ENCODE measurements at places on chromosomes 5 and 9.

GRCh38 chr9:128022886-128023285 lies 42.1 kb upstream of the EEIG1 start:
- DNase-seq = no peak

- no peak for DNase-seq
Observed at GRCh38 chr9:100428871-100429654, 2.1 kb downstream of the MSANTD3 start.

DNA sequence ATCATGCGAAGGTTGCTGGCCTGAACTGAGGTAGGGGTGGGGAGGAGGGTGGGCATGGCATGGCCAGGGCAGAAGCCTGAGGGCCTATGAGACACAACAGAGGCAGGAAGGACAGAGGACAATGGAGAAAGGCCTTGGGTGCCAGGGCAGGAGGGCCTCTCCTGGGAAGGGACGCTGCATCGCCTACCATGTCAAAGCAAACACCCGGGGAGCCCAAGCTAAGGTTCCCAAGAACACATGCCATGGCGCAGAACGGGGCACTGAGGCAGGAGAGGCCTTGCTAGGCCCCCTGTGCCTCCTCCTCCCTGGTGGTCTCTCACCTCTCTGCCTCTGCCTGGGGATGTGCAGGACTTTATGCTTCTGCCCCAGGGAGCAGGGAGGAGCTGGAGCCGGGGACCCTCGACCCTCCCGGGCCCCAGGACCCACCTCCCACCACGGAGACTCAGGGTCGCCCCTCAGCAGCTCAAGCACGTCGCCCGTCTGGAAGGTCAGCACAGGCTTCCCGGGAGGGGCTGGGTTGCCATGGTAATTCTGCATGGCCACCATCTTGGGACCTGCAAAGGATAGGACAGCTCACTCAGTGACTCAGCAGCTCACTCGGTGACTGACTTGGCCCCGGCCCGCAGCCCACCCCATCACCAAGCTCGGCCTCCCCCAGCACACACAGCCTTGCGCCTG lies 40.3 kb upstream of the SARDH start:
- no peak for DNase-seq

DNA sequence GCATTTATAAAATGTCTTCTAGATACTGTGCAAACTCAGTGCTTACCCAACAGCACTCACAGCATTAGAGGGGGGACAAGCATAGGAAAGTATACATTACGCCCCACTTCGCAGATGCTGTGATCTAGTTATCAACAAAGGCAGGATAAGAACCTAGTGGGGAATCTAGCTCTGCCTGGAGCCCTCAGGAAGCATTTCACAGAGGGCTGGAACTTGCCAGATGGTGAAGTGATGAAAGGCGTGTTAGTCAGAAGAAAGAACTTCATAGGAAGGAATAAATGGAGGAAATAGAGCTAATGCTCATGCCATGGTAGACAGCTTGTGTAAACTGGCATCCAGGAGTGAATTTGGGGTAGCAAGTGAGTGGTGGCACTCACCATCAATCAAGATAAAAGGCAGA lies 25.8 kb downstream of the DIRAS2 start:
- no peak for DNase-seq

- no peak for DNase-seq
Observed at GRCh38 chr5:124195411-124195810, 551.0 kb downstream of the ZNF608 start.

DNA sequence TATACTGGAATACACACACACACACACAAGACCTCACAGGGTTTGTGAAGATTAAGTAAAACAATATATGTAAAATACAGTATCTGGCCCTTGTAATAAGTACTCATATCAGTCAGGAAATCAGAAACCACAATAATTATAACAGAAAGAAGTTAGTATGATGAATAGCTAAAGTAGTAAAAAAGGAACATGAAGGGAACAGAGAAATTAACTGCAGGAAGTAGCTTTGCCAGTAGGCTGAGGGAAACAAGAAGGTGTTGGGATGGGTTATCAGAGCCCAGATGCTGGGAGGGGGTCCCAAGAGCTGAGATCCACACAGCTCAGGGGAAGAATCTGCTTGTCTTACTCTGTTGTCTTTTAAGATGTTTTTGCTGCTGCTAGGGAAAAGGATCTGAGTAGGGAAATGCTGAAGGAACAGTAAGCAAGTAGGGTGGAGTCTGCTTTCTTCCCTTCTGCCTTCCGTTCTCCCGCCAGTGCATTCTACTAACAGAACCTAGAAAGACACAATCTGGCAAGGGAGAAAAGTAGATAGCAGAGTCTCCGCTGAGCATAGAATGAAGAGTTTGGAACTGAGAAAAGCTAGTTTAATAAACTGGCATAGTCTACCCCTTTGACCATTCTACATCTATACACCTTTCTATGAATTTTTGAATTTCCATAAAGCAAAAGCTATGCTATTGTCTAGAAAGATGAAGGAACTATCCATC lies 55.3 kb upstream of the ALDH1A1 start:
- DNase-seq = no peak

DNA sequence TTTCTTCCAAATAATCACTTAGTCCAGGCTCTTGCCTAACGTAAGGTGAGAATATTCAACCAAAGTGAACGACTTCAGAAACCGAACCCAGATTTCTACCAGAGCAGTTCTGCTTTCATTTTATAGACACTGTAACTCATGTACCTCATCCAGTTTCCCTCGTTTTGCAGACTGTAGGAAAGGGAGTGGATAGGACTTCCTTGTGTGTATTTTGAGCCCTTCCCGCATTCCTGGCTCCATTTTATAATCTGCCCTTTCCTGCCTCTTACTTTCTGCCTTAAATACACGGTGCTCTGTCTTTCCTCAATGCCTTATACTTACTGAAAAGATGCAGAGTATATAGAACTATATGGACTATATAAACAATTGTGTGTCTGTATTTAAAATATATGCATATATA lies 20.8 kb downstream of the MINAR2 start:
- DNase-seq = no peak

- no peak for DNase-seq
Observed at GRCh38 chr5:35335752-35336151, 105.5 kb upstream of the PRLR start.

- DNase-seq = no peak
Observed at GRCh38 chr5:120252839-120253238, 211.3 kb upstream of the PRR16 start.

DNA sequence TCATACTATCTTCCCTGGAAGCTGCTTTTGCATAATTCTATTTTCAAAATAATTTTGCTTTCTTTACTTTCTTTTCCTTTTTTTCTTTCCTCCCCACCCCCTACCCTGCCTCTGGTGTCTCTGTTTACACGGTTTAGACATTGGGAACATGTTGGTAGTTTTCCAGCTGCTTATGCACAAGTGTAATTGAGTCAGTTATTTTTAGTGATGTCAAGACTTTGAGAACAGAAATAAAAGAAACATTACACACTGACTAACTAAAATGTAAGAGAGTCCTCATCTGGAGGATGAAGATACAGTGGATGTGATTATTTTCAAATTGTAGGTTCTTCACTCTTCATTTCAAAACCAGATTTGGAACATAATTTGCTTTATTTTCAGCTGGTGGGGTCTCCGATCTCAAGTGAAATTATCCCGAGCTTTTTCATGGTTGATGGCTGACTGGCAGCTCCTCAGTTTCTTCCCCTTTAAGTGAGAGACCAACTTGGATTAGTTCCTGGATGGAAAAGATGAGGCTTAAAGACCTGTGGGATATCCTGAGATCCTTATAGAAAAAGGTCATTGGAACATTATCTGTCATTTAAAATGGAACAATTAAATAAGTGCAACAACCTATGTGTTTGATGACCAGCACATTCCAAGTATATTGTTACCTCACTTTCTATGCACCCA lies 154.4 kb upstream of the ZNF462 start:
- DNase-seq = no peak

DNA sequence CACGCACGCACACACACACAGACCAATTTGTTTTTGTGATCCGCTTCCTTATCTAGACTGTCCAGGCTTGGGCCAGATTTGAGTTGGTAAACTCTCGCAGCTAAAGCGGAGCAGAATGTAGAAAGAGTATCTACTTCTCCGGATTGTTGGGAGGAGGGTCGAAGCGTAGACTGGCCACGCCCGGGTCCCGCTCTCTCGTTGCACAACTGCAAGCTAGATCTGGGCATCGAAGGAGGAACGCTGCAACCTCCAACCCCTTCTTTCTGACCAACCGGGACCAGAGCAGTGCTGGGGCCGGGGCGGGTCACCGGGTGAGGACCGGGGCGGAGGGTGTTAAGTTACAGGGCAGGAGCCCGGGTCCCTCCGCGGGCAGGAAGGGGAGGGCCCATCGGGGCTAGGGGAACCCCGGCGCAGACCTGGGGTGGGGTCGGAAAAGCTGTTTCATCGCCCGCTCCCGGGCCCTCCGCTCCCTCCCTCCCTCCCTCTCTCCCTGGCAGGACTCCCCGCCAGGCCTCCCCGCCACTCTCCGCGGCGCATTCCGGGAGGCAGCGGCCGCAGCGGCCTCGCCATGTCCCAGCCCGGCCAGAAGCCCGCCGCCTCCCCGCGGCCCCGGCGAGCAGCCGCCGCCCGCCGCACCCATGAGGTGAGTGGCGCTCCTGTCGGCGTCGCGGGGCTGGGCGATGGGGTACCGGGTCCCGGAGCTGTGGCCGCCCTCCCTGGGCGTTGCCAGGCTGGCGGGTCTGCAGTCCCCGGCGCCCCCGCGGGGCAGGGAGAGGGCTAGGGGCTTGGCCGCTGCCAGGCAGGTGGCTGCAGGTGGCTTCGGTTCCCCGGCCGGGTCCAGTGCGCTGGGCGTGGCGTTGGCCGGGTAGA lies at the start of gene CAST:
CAST (plus strand) TSS at position 522 of the 870 bp plus-strand sequence; CDS start at position 569, 47 bp downstream.
- DNase-seq = peak; percentile 69

GRCh38 chr5:67793418-67793817 lies 422.1 kb upstream of the PIK3R1 start:
- no peak for DNase-seq

- no peak for DNase-seq
Observed at GRCh38 chr9:96661711-96662110, 6.6 kb upstream of the PRXL2C start.

GRCh38 chr5:43038496-43038989 lies 1.6 kb downstream of the ANXA2R start:
- DNase-seq = no peak

DNA sequence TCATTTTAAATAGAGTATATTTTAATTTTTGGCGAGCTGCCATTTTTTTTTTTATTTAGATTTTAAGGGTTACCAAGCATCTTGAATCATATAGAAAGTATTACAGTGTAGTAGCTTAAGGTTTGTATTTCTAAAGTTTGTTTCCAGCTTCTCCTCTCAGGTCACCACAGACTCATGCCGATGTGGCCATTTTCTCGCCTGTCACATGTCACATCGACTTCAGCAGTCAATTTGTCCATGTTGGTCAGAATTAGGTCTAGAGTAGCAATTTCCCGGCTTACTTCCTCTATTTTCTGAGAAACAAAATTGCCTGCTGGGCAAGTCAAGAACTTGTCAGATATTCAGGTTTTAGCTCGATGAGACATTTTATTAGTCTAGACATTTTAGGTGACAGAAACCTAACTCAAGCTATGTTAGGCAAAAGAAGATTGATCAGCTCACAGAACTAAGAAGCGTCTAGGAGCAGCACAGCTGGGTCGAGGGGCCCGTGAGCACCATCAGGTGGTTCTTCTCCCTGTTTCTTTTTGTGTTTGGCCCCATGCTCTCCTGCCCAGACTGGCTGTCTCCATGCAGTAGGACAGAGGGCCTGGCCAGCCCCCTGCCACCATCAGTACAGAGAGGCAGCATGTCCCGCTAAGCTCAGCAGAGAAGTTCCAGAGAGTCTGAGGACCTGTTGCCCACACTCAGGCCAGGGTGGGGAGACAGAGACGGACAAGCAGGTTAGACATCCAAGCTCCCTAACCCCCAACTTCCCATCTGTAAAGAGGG lies 48.4 kb upstream of the AFAP1L1 start:
- no peak for DNase-seq

- no peak for DNase-seq
Observed at GRCh38 chr9:6105738-6106137, 90.3 kb upstream of the RANBP6 start.

GRCh38 chr5:82295959-82296531 lies 17.9 kb upstream of the RPS23 start:
- no peak for DNase-seq

DNA sequence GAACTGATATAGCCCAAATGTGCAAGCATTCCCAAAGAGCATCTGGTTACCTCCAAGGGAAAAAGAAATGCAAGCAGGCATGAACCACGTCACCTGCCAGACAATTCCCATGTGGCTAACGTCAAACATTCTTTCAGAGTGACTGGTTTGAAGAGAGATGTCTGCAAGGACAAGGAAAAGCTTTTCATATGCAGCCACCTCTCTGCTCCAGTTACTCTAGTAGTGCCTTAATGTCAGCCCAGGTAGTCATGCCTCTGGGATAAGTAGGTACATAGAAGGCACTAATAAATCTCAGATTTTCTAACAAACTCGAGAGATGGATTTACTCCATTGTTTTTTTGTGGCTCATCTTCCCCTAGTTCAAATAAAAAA lies 96.8 kb upstream of the IFNK start:
- no peak for DNase-seq

GRCh38 chr9:121055642-121056143 lies 5.6 kb upstream of the C5 start:
- no peak for DNase-seq

DNA sequence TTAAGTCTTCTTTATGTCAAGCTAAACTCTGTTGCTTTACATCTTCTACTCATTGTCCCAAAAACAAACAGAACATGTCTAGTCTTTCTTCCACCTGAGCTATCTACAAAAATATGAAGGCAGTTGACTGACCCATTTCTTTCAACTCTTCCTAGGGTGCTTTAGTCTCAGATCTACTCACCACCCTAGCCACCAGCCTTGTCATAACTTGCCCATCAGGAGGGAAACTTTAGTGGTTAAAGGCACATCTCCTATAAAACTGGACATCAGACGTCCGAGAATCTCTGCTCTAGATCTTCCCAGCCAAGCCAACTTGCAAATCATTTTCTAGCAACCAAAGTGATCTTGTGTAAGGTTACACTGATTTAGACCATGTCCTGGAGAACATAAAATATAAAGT lies 205.0 kb downstream of the ACTL7B start:
- DNase-seq = no peak

DNA sequence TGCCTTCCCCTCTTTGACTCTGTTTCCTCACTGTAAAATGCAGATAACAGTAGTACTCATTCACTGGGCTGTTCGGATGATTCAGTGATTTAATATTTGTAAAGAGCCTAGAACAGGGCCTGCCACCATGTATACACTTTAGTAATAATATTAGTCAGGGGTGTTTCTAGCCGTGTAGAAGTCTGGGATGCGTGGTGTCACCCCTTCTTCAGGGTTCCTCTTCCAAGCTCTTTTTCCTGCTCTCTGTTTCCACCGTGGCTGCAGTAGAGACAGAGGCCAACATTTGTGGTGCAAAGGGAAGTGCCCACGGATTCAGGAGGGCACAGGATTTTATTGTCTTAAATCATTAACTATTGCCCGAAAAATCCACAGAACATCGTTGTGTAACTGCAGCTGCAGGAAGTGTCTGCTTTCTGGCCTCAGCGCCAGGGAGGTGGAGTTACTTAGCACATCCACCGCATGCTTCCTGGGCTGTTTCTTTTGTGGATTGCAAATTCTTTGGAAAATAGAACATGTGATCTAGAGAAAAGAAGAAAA lies 61.7 kb downstream of the TRIO start:
- DNase-seq = no peak
